ENCODE measurements at places on chromosomes 3 and 15. TPM values are rescaled to one million over a fixed set of nuclear protein-coding genes. Genes with fewer than 3 reads are reported as not detected.

The ITPKA gene
- 0.23 TPM for total RNA-seq

The CNTN4 gene
- total RNA-seq, result 5.7 TPM

The TMCO5A gene
- total RNA-seq, result 2.8 TPM

The COL8A1 gene
- 8.0 TPM for total RNA-seq

The CASR gene
- not detected for total RNA-seq

The VGLL3 gene
- 44.4 TPM for total RNA-seq

The SLC27A2 gene
- total RNA-seq, result 4.7 TPM

The DCLK3 gene
- not detected for total RNA-seq

The C3orf49 gene
- not detected for total RNA-seq

The TLR9 gene
- not detected for total RNA-seq

The ITIH3 gene
- total RNA-seq, result 0.46 TPM

The SUCNR1 gene
- not detected for total RNA-seq

The PPM1L gene
- 23.6 TPM for total RNA-seq

The NPAP1 gene
- not detected for total RNA-seq

The SERPINI2 gene
- 3.1 TPM for total RNA-seq

The GABRR3 gene
- total RNA-seq, result not detected

The LRRC15 gene
- not detected for total RNA-seq

The DZIP1L gene
- 10.2 TPM for total RNA-seq

The CCDC9B gene
- 29.7 TPM for total RNA-seq

The VIPR1 gene
- total RNA-seq, result 98.5 TPM

The CRABP1 gene
- not detected for total RNA-seq

The PLSCR1 gene
- 90.1 TPM for total RNA-seq

The SLC9C1 gene
- 0.91 TPM for total RNA-seq

The SNTN gene
- not detected for total RNA-seq

The SH2D7 gene
- total RNA-seq, result 0.28 TPM

The KNL1 gene
- total RNA-seq, result 1.6 TPM

The ARF4 gene
- 145 TPM for total RNA-seq

The FOXB1 gene
- not detected for total RNA-seq

The TGM4 gene
- 7.4 TPM for total RNA-seq

The BNC1 gene
- total RNA-seq, result 11.0 TPM

The AVEN gene
- 21.6 TPM for total RNA-seq

The TRANK1 gene
- 17.4 TPM for total RNA-seq

The JMJD7 gene
- 56.6 TPM for total RNA-seq

The CSNK1G1 gene
- 9.2 TPM for total RNA-seq

The CGNL1 gene
- 65.6 TPM for total RNA-seq

The IGSF10 gene
- not detected for total RNA-seq

The DAG1 gene
- 86.7 TPM for total RNA-seq

The WDR49 gene
- 1.5 TPM for total RNA-seq

The GOLGA8J gene
- total RNA-seq, result not detected

The NMNAT3 gene
- 15.6 TPM for total RNA-seq

The SEMA3B gene
- total RNA-seq, result 8.7 TPM

The RPP25 gene
- total RNA-seq, result 3.8 TPM

The MUC13 gene
- 1.3 TPM for total RNA-seq
